Hematopoietic multipotent progenitor cell treated with erythropoietin and hydrocortisone succinate and interleukin-3 and kit ligand, for 6 days (in vitro differentiated cells): ENCODE measurements at places on chromosomes 1 and 21.

DNA sequence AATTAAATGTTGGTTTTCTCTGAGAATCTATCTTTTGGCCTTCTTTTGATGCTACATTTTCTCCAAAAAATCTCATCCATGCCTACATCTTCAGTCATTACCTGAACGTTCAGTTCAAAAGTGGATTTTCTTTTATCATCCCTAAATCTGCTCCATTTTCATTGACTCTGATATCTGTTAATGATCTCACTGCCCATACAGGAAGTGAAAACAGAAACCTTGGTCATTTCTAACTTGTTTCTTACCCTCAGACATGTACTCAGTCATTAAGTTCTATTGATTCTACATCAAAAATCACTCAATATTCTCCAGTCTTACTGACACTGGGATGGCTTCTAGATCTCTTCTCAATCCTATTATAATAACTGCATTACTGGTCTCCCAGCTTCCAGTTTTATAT is 22.7 kb downstream of the PRKACB start:
- no peak for DNase-seq

DNA sequence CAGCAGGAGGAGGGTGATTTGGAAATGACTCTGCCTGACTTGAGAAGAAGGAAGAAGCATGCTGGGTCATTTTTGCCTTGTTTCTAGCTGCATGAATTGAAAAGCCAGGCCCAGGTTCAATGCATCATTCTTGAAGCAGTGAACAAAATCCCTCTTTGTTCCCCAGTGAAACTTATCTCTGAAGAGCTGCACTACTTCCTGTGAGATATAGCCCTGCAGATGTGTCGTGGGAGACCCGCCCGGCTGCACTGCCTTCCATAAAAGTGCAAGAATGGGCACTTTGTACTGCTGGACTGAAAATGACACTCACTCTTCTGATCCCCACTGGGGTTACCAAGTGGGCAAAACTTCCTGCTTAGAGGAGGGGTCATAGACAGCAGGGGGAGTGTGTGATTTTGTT is 249.2 kb upstream of the NFIA start:
- peak; percentile 72 for DNase-seq

- no peak for DNase-seq
Observed at GRCh38 chr1:223704921-223705878, 7.1 kb upstream of the CAPN2 start.

DNA sequence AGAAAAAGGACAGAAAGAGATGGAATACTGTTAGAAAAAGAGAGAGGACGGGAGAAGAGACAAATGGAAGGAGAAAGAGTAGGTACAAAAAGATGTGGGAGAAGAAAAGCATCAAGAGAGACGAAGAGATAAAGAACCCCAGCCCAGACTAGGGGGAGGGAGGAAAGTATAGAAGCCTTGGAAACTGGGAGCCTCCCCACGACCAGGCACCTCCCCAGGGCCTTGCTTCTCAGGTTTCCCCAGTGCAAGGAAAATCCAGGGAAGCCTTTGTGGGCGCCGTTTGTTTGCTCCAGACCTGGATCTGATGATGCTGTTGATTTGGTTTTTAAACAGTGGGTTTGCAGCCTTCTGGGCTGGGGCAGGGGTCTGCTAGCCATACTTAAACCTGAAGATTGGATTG is 15.2 kb upstream of the ALX3 start:
- no peak for DNase-seq
